ENCODE measurements at places on chromosomes 16 and 17.

- no peak for DNase-seq
Observed at GRCh38 chr16:56749672-56750491, 20.0 kb downstream of the NUP93 start.

GRCh38 chr17:540631-541030 is 174.0 kb downstream of the VPS53 start:
- DNase-seq, result no peak

DNA sequence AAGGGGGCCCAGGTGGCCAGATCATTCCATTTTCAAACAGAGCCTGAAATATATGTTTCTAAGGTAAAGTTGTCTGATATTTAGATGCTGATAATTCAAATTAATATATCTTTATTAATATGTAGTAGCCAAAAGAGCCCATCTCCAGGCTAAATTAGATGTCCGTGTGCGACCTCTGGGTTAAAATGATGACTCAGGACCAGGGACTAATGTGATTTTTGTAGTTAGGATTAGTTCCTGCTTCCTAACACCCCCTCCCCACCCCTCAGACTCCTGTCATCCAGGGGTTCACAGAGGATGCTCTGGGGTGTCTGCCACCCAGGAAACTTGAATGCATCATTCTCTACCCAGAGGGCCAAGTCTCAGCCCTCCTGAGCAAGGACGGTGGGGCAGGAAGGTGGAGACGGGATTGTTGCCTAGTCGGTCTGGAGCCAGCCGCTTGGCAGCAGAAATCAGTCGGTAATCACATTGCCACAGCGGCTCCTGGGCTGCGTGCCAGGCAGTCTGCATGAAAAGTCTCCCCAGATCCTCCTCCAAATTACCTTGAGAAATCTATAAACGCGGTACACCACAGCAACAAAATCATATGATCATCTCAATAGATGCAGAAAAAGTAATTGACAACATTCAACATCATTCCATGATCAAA is 29.8 kb downstream of the CNGB1 start:
- no peak for DNase-seq

GRCh38 chr16:81571592-81572385 is 127.2 kb downstream of the CMIP start:
- no peak for DNase-seq

DNA sequence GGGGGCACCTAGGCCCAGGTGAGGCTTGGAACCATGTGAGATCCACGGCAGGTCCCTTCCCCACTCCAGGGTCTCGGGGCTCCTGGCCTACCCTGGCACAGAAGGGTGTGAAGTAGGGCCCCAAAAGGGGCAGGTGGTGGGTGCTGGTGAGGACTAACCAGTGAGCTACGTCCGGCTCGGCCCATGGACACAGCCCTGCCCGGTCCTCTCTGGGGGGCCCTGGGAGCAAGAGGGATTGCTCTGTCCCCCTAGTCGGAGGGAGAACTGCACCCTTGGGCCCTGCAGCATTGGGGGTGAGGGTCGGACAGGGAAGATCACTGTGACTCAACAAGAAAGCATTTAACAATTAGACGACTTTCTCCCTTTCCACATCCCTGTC is 2.9 kb downstream of the ENPP7 start:
- DNase-seq, result no peak

DNA sequence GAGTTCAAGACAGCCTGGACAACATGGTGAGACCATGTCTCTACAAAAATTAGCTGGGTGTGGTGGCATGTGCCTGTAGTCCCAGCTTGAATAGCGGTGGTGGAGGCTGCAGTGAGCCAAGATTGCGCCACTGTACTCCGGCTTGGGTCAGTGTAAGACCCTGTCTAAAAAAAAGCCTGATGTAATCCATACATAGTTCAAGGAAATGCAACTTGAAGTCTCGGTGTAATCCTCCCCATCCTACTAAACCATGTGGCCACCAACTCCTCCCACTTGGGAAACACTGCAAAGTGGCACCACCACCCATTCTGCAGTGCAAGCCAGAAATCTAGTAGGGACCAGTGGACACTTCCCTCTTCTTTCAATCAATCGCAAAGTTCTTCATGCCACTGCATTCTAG is 5.4 kb upstream of the KPNB1 start:
- no peak for DNase-seq

- DNase-seq, result no peak
Observed at GRCh38 chr17:69524854-69525253, 110.4 kb downstream of the MAP2K6 start.

DNA sequence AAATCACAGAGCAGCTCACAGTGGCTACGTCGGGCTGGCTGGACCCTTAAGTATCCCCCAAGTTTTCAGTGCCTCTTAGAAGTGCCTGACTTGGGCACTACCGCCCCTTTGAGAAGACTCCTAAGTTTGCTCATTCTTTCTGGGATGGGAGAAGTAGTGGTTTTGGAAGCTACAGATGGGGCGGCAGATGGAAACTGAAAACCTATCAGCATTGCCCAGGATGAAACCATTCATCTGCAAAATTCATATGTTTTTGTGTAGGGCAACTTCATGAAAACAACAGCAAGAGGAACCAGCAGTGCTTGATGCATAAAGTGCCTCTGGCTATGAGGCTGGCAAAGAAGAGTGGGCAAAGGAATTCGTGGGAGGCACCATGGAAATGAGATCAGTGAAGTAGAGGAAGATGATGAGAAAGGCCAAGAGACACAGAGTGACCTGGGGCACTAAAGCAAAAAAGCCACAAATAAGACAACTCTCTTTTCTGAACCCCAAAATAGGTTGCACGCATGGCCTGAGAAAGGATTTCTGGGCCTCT is 277.1 kb downstream of the XYLT1 start:
- no peak for DNase-seq

GRCh38 chr16:80663078-80663477 is 122.3 kb downstream of the DYNLRB2 start:
- DNase-seq, result no peak
